DMS 273 treated with DMSO at 0.1 percent for 48 hours (cell line): ENCODE measurements at places on chromosomes 7 and 10.

- no peak for DNase-seq
Observed at GRCh38 chr7:36245684-36246299, 92.7 kb downstream of the EEPD1 start.

DNA sequence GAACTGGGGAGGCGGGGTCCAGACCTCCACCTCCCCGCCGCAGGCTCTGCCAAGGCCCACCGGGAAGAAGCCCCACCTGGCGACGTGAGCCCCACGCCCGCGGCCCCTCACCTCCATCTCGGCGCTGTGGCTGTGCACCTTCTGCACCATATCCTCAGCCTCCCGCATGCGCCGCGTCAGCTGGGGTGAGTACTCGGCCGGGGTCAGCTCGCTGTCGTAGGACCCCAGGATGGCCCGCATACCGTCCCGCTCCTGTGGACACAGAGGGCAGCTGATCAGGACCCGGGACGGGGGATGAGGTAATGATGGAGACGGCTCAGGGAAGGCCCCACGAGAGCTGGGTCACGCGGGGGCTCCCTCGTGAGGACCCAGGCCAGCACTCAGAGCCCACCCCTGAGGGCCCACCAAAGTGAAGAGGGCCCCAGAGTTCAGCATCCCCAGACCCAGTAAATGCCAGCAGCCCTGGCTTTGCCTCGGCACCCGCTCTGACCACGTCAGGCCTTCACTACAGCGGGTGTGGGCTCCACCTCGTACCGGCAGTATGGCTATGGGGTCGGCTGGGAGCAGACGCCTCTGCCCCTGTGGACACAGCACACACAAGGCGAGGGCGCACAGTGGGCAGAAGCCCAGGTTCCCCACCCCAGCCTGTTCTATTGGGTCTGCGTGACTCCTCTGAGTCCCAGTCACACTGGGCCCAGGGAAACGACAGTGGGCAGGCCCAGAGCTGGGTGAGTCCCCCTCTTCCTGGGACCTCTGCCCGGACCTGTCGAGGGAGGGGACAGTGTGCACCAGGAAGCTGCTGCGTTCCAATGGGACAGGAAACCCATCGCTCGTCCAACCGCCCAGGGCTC is 218.1 kb downstream of the MAD1L1 start:
- no peak for DNase-seq

DNA sequence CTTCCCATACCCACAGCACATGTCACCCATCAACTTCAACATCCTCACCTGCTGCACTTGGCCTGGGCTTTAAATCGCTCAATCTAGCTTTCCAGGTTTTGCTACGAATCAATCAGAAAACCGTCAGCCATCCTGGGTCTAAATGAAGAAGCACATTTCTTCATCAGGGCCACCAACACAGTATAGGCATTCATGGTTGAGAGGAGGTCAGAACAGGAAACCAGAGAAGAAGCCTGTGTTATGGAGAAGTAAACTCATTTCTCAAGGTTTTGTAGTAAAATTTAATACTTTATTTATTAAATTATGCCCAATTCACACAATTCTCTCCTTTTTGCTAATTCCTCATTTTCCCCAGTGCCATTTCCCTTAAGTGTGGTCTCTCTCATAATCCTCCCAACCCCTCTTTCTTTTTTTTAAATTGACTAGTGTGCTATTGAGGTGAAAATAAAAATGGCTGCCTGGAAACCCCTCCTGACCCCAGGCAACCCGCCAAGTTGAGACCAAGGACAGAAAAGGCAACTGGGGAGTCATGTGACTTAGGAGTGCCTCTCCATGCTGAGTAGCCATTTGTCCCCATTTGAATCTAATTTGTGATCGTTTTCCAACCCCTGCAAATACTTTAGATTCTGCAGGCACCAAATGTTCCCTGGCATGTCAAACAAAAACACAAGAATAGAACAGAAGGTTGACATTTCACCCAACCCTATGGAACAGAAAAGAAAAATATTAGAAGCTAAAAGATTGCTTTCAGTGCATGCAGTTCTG is 181.1 kb upstream of the NAMPT start:
- no peak for DNase-seq

- no peak for DNase-seq
Observed at GRCh38 chr10:7297094-7297493, 113.7 kb downstream of the SFMBT2 start.

DNA sequence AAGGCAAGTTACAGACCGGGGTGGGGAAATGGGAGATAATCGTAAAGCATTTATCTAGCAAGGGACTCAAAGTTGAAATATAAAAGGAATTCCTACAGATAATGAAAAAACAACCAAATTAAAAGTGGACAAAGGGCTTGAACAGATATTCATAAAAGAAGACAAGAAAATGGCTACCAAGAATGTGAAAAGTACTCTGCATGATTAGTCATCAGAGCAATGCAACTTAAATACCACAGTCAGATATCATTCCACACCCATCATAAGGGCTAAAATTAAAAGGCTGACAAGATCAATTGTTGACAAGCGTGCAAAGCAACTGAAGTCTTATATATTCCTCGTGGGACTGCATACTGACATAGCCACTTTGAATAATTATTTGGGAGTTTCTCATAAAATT is 124.6 kb upstream of the RSU1 start:
- DNase-seq: no peak

DNA sequence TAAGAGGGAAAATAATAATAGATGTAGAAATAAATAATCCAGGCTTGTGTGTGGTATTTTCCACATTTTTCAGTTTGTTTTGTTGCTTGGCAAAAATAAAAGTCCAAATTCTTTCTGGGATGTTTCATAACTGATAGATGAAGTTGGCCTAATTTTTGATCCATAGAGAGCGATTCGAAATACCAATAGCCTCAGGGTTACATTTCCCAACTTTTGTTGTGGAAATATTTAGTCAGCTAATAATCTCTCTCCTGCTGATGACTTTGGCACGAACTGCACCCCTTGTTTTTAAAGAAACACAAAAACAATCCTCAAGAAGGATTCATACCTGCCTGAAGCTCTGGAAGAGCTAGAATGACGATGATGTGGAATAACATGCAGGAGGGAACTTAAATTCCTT is 483.2 kb downstream of the ADRA2A start:
- no peak for DNase-seq

GRCh38 chr7:85483177-85483576 is 296.3 kb upstream of the SEMA3D start:
- DNase-seq: no peak

GRCh38 chr7:6171532-6172223 is 100.7 kb downstream of the CYTH3 start:
- no peak for DNase-seq

DNA sequence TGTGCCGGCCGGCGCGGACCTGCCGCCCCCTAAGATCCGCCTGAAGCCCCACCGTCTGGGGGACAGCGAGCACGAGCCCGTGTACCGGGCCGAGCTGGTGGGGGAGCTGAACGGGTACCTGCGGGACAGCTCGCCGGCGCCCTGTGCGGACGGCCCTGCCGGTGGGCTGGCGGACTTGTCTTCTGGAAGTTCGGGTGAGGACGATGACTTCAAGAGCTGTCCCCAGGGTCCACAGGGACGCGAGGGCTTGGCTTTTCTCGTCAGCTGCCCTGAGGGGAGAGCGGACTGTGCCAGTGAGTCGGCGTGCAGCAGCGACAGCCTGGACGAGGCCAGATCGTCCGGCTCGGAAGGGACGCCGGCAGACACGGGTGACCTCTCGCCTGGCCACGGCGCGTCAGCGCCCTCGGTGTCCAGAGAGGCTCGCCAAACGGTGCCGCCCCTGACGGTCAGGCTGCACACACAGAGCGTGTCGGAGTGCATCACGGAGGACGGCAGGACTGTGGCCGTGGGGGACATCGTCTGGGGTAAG is 8.5 kb downstream of the PWWP2B start:
- DNase-seq: no peak

DNA sequence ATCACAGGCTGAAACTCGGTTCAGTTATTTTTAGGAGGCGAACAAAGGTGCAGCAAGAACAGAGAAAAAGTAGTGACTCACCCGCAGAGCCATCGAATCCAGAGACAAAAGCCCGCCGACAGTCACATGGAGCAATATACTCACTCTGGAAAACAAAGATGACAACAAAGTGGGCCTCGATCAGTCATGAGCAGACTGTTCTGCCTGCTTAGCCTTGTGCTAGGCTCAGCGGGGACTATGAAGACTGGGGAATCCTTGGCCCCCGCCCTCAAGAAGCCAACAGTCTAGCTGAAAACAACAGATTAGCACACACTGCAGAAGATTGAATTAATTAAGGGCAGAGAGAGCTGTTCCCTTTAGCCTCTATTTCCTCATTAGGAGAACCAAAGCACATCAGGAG is 30.4 kb downstream of the XPNPEP1 start:
- no peak for DNase-seq

DNA sequence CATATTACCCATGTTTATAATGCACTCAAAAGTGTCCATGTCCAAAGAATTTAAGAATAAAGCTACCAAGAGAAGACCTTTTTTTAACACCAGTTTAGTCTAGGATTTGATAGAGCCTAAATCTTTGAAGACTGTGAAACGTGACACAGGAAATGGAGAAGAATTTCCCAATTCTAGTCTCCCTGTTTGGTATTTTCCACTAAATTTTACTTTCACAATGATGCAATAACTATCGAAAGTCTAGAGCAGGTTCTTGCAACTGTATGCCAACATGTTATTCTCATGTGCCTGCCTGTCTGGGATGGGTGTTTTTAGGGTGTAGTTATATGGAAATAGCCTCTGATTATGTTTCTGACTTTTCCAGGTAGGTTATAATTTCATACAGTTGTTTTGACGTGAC is 6.9 kb upstream of the MXI1 start:
- DNase-seq: no peak

- DNase-seq: no peak
Observed at GRCh38 chr10:94192974-94193373, 169.8 kb downstream of the NOC3L start.

GRCh38 chr10:60339757-60340156 is 49.9 kb downstream of the ANK3 start:
- DNase-seq: no peak

- DNase-seq: no peak
Observed at GRCh38 chr7:12211711-12212485, 804 bp downstream of the TMEM106B start.

- DNase-seq: peak; percentile 64
Observed at GRCh38 chr7:133478591-133479135, 225.8 kb downstream of the EXOC4 start.

DNA sequence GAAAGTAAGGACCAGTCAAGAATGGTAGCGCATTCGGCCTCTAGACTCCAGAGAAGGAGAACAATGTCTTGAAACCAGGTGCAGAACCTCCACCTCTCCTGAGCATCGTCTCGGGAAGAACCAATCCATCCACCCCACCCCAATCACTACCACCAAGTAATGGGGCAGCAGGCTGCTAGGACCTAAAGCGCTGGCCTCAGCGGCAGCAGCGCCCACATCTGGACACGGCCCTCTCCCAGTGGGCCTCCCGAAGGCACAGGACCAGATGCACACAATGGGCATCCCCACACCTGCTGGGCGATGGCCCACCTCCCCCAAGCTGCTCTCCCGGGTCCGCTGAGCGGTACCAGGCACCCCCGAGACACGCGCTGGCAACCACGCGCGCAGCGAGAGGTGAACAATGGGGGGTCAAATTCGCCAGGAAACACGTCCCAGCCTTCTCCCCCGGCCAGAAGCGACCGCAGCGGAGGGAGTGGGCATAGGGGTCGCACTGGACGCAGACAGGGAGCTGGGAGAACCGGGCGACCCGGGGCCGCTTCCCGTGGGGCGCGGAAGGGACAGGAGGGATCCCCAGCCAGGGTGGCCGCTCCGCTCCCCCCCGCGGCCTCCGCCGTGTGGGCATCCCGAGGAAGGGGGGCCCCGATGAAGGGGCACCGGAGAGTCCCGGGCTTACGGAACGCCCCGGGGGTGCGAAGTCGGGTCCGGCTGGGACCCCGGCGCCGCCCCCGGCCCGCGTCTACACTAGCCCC is 506 bp downstream of the CTTNBP2 start:
- no peak for DNase-seq

DNA sequence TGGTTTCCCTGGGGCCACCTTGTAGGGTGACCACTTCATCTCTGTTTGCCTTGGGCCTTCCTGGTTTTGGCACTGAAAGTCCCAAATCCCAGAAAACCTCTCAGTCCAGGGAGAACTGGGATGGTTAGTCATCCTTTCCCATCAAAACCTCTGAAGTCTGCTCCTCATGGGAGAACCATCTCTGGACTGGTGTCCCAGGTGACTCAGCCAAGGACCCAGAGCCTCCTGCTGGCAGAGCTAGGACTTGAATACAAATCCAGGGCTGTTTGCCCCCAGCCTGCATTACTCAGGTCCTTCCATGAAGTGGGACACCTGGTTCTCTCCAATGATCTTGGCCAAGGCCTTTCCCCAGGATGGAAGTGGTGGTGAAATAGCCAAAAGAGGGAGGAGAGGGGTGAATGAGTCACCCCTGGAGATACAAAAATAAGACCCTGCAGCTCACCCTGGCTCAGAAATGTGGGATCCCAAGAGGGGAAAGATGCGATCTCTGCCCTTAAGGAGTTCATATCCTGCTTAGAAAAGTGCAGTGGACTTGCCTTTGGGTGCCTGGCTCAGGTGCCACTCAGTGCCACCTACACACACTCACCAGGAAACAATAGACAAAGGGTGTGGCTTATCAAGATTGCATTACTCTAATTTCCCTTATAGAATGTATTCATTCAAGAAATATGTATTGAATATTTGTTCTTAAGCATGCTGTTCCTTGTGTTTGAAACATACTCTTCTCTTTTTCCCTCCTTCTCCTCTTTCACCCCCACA is 22.0 kb downstream of the ADRA2A start:
- no peak for DNase-seq

DNA sequence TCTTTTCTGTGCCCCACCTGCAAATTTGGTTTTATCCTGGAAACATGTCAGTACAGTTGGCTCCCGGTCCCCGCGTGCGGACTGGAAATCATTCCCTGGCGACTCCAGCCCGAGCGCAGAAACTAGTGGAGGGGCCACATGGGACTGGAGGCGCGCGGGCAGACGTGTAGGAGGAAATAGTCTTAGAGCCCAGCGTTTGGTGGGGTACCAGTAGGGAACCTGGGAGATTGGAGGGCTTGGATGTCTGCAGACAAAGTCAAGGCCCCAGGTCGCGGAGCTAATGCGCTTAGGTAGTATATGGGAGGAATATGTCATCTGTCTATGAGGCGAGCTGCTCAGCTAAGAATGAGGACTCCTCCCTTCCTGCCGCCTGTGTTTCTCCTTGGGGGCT is 1.3 kb downstream of the GALNT17 start:
- no peak for DNase-seq

DNA sequence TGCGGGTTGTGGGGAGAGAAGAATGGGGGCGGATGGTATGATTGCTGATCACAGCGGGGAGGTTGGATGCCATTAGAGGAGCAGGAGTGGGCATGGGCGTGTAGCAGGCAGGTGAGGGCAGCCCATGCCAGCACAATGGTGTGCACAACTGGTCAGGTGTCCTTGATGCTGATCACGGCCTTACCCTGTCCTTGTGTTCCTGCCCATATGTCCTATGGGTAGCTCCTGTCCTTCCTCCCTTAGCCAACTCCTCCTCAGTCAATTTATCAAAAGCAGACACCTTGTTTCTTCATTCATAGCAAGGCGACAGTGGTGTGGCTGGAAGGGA is 30.7 kb downstream of the WDR86 start:
- DNase-seq: no peak

- DNase-seq: no peak
Observed at GRCh38 chr7:149063476-149063875, 27.0 kb downstream of the ZNF786 start.

GRCh38 chr10:122168598-122169394 is 102.3 kb upstream of the BTBD16 start:
- DNase-seq: no peak
